Stimulated activated CD4-positive, alpha-beta T cell treated with anti-CD3 and anti-CD28 coated beads, Interleukin-15, amount 100 ng/mL, for 24 hours (primary cell): ENCODE measurements at places on chromosomes 5 and 9.

DNA sequence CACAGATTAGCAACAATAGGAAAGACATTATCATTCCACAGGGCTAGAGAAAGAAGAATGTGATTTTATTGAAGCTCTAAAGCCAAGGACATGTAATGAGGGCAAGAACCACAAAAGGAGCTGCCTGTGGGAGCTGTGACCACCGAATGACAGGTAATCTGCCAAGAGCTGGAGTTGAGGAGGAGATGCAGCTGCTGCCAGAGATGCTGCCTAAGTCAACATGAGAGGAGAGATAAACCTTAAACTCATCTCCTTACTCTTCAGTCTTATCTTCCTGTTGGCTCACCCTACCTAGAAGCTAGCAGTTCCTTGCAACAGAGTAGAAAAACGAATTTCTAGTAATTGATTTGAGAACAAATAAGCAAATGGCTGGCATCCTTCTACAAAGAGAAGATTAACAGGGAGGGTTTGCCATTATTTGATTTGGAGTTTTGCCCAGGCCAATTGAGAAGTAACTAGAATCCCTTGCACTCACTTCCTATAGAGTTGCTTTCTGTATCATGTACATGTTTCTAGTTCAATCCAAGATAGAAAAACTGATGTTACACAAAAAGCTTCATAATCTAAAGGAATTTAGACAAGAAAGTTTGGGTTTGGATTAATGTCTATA is 539.2 kb downstream of the TLE1 start:
- no peak for DNase-seq

- DNase-seq: peak; percentile 75
Measured at GRCh38 chr9:127214421-127215267, 49.9 kb upstream of the GARNL3 start.

DNA sequence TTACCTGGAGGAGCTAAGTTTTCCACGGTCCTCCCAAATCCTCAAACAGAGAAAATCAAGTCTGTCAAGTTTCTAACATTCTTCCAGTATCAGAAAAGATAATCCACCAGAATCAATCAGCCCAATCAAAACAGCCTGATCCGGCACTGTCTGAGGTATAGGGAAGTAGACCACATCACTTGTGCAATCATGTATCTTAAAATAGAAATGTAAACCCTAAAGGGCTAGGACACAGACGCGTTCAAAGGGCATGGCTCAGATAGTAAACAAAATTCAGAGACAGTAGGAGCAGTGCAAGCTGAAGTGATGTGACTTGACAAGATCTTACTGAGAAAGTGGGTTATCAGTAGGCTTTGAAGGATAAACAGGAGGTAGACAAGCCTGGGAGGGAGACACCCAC is 252.4 kb upstream of the DAPK1 start:
- DNase-seq: no peak

GRCh38 chr5:64838376-64838775 is 69.6 kb downstream of the CWC27 start:
- DNase-seq: no peak

DNA sequence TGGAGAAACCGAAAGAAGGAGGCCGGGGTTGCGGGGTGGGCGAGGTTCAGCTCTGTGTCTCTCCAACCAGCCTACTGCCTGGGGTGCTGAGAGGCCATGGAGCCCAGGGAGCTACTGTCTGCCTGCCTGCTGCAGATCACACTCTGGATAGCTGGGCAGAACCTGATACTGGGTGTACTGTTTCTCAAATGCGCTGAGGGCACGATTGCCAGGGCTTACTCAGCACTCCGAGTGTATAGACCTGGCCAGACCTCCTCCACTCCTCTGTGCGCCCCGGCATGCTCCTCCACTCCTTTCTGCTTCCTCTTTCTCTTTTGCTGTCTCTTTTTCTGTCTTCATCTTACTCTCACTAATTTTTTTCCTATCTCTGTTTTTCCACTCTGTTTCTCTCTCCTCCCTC is 215.1 kb downstream of the PAPPA start:
- no peak for DNase-seq

DNA sequence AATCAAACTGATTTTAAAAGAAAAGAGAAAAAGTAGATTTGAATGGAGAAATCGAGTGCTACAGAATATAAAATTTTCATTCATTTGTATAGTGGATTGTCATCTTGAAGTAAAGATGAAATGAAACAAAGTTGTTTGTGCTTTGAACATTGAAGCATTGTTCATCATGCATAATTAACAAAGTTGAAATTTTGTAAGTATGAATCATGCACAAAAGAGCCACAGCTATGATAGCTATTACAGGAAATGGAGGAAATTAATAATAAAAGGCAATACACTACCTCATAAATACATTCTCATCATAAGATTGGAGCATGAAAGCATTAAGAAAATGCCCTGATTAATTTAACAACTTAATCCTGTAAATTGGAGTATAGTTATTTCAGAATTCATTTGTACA is 153.4 kb upstream of the TLX3 start:
- no peak for DNase-seq

DNA sequence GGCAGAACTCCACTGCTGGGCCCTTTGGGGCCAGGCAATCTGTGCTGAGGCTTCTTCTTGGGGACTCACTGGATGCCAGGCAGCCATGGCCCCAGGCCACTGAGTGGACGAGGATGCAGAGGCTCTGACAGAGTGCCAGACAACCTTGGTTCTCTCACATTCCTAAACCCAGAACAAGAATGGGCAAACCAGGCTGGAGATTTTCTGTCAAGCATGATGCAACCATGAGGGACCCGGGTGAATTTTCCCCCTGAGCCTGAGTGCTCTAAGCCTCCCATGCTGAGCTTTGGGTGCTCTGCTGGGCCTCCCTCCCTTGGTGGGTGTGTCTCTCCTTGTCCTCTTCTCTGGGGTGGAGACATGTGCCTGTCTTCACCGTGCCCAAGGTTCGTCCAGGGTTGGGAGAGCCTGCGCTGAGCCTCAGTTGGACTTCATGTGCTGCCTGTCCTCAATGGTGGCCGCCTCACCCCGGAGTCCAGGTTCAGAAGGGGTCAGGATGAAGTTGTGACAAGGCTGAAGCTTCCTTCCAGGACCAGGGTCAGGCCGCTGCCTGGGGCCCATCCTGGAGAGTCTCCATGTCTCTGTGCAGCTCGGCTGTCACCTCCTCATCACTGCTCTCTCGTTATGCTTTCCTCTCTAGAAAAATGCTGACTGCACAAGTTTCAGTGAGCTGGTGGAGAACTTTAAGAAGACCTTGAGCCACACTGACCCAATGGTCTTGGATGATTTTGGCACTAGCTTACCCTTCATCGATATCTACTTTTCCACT is 24.1 kb downstream of the PITX1 start:
- no peak for DNase-seq

DNA sequence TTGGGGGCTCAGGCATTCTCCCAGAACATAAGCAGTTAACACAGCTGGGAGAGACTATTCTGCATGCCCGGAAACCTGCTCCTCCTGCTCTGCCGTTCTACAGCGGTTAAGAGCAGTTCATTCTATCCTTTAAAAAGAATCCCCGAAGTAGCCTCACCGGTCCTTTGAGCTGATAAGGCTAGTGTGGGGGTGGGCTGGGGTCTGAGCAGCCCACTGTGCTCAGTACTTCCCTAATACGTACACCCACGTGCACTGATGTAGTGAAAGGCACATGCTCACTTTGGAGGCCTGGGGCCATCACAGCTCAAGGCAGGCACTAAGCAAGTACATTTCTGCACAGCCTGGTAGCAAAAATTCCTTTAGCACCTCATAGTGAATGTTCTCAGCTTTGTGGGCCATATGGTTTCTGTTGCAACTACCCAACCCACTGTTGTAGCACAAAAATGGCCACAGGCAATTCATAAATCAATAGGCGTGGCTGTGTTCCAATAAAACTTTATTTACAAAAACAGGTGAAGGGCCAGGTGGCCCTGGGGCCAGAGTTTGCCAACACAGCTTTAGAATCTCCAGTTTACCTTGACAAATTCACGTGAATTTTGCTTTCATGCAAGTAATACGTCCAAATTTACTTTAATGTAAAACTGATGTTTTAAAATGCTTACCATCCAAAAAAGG is 136.4 kb downstream of the ZNF354C start:
- no peak for DNase-seq

DNA sequence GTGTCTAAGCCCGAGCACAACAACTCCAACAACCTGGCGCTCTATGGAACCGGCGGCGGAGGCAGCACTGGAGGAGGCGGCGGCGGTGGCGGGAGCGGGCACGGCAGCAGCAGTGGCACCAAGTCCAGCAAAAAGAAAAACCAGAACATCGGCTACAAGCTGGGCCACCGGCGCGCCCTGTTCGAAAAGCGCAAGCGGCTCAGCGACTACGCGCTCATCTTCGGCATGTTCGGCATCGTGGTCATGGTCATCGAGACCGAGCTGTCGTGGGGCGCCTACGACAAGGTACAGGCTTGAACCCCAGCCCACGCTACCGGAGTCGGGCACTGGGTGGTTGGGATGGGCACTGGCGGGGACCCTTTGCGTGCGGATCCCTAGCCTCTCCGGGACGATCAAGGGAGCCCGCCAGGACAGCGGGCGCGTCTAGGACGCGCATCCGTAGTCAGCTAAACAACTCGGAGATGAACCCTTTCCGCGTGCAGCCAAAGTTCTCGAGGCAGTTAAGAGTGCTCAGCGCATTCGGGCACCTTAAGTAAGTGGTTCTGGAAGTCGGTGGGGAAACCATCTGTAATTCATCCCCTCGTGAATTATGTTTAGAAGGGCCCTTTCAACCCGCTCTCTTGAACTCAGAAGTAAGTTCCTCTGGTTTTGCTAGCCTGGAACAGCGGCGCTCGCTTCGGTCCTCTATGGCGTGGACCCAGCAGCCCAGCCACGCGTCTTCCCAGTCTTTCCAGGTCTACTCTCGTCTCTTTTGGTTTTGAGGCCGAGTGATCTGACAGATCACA is 1.3 kb downstream of the KCNN2 start:
- DNase-seq: peak; percentile 2

DNA sequence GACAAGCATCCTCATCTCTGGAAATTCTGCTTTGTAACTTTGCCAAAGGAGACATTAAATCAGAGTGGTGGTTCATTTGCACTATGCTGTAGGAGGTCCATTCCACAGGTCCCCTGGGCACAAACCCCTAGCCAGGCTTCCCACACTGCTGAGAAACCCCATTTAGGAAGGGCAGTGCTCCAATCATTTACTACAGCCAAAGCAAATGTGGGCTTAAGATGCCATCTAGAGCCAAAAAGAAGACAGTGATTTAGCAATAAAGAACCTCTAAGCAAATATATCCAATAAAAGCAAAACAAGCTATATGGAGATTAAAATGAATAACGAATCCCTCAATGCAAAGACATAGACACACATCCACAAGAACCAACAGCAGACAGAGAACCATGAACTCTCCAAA is 129.0 kb upstream of the ALDH1B1 start:
- no peak for DNase-seq

DNA sequence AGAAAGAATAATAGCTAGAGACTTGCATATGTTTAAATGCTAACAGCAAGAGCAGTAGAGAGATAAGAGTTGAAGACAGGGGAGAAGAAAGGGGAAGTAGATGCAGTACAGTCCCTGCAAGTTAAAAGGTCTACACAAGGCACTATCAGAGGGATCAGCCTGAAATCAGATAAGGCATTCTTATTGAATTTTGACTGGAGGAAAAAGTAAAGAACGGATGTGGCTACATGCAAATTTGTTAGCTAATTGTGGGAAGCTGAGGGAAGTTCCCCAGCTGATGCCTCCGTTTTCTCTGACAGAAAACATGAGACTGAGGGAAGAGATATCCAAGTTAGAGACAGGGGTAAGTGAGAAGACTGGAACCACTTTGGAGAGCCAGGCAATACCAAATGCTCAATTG is 12.9 kb upstream of the RHOBTB3 start:
- DNase-seq: peak; percentile 37

DNA sequence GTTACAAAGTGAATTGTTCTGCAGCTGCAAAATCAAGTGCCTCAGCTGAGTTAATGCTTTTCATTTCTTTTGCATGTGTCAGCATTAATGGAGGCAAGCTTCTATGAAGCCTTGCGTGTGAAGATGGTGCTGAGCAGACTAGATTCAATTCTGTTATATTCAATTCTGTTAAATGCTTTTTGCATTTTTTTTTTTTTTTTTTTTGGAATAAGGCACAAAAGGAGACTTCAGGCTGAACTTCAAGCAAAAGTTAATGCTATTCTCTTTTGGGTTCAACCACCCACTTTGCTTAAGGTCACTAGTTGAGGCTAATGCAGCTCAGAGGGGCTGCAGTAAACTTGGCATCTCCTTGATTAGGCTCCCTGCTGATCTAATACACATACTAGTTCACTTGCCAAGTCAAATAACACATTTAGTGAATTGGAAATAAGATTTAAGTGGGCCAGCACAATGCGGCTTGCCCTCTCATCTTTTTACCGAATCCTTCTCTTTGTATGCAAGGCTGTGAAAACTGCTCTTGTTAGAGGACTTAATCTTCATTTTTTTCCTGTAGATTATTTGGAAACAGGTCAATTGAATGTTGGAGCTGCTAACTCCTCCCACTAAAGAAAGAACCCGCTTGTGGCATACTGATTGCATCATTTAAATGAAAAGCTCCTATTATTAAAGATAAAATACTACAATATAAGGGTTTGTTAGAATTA is 1020.2 kb downstream of the NR2F1-AS1 start:
- no peak for DNase-seq

DNA sequence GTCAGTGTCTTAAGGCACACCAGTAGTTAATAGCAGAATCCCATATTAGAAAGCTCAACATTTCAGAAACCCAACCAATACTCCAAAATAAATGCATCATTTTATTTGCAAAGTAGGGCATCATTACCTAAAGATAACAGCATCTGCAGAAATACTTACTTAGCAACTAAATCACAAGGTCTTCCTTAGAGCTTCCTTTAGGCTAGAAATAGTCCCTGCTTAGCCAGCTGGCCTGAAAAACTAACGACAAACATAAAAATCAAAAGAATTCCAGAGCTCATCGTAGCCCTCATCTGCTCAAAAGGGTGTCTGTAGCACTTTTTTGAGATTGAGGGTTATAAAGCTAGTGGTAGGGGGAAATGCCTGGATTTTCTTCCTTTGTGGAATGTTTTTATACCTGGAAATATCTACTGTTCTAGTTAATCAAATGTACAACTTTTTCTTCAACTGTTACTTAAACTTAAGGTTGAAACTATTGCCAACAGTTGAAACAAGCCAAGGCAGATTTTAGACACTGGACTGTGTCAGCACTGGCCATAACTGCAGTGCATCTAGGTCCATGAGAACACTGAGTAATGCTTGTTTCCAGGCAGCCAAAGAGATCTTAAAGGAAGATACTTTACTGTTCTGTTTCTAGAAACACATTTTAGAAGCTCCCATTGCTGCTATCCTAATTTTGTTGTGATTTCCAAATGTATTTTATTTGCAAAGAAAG is 129.4 kb upstream of the RASA1 start:
- no peak for DNase-seq

DNA sequence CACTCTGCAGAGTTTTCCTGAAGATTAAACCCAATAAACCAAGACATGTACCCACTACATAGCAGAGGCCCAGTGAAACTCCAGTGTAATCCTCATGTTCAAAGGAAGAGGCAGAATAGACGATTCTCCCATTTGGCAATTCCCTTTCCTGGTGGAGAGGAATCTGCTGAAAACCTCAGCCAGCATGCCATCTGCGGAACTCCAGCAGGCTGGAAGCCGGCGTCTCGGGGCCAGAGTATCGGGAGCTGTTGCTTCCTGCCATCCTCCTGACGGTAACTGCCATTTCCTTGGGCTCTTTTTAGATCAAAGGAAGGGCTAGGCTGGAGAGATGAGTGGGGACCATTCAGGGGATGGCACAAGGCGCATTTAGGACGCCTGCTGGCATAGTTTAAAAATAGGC is 20.5 kb downstream of the NEURL1B start:
- no peak for DNase-seq

GRCh38 chr5:114658194-114658593 is 296.3 kb downstream of the KCNN2 start:
- DNase-seq: no peak

GRCh38 chr9:133709015-133709611 is 29.0 kb downstream of the SARDH start:
- DNase-seq: peak; percentile 53

GRCh38 chr9:105308461-105309341 is 64.2 kb downstream of the SLC44A1 start:
- DNase-seq: no peak
